ENCODE measurements at places on chromosomes 13 and 19.

- DNase-seq, result no peak
Observed at GRCh38 chr19:16153582-16154336, 10.3 kb downstream of the HSH2D start.

GRCh38 chr13:52736891-52737290 is 2.7 kb downstream of the CNMD start:
- DNase-seq, result no peak

DNA sequence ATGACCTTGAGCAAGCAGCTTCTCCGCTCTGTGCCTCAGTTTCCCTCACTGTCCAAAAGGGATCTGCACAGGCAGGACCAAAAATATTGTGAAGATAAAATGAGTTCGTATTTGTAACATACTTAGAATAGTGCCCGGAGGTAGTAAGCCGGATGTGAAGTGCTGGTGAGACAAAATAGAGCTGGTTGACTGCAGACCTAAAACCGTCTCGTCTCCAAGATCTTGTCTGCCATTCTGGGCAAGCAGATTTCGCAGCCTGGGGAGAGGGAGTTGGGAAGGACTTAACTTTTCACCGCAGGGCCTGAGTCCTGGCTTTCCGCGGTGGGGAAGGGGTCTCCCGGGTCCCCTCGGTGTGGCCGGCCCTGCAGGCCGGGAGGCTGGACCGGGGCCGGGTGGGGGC is 8.2 kb upstream of the BBC3 start:
- no peak for DNase-seq

GRCh38 chr19:29666578-29667386 is 1.5 kb downstream of the PLEKHF1 start:
- DNase-seq, result no peak

DNA sequence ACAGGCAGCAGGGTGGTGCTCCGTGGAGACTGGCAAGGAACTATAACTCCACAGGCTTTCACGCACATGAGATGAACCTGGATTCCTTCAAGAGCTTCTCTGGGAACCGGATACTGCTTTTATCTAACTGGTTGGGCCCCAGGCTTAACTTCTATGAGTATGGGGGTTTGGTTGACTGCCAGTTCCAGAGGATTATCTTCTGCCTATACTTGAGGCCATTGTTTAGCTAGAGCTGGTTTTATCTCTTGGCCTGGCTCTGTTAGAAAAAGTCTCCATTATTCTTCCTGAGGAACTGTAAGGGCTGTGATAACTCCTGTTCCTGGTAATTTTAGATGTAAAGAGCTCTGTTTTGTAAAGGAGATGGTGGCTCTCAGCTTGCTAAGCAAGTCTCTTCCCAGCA is 40.9 kb downstream of the ZNF846 start:
- no peak for DNase-seq

GRCh38 chr13:71772361-71772760 is 94.6 kb downstream of the DACH1 start:
- DNase-seq, result no peak

- no peak for DNase-seq
Observed at GRCh38 chr19:6236310-6237291, 43.2 kb downstream of the MLLT1 start.

GRCh38 chr19:19111967-19112580 is 26.2 kb downstream of the TMEM161A start:
- no peak for DNase-seq

- no peak for DNase-seq
Observed at GRCh38 chr19:27964185-27964584, 1248.8 kb downstream of the UQCRFS1 start.

DNA sequence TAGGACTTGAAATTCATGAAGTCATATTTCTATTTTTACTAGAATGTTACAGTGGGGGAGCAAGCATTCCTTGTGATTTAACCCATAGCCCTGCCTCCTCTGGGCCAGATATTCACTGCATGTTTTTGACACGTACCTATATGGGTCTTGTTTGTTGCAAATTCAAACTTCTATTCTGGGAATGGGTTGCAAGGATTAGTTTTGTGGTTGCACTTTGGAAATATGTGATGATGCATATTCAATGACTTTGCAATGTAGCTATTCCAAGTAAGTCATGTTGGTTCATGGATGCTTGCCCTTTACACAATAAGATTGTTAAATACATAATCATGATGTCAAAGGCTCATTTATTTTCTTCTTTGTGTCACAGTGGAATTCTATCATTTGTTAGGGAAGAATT is 440.8 kb downstream of the TDRD3 start:
- DNase-seq, result no peak

DNA sequence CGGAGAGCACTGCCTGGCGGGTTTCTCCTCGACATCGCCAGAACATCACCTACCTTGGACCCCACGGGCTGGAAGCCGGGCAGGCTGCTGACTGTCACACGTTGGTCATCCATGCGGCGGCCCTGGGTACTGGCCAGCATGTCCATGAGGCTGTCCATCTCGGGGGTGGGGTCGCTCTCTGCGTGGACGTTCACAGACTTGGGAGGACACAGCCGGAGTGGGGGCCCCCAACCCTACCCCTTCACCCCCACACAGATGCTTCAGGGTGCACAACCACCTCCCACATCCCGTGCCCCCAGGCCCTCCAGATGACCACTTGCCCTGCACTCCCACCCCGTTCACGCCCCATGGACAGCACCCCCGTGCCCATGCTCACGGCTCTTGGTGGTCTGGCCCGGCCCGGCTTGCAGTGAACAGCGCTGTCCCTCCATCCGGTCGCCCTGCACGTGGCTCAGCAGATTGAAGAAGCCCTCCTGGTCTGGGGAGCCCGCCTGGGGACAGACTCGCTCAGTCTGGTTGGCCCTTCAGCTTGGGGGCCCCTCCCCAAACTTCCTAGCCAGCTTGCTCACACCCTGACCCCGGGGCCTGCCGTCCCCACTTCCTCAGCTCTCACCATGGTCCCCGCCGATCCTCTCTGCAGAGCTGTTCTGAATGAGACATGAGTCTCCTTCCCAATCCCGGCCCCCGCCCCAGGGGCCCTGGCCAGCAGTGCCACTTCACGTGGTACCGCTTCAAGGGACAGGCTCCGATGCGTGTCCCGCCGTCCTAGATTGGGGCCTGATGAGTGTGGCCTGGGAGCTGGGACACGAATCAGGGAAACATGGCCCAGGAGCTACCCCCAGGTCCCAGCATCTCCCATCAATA is 947 bp downstream of the PCP2 start:
- no peak for DNase-seq

DNA sequence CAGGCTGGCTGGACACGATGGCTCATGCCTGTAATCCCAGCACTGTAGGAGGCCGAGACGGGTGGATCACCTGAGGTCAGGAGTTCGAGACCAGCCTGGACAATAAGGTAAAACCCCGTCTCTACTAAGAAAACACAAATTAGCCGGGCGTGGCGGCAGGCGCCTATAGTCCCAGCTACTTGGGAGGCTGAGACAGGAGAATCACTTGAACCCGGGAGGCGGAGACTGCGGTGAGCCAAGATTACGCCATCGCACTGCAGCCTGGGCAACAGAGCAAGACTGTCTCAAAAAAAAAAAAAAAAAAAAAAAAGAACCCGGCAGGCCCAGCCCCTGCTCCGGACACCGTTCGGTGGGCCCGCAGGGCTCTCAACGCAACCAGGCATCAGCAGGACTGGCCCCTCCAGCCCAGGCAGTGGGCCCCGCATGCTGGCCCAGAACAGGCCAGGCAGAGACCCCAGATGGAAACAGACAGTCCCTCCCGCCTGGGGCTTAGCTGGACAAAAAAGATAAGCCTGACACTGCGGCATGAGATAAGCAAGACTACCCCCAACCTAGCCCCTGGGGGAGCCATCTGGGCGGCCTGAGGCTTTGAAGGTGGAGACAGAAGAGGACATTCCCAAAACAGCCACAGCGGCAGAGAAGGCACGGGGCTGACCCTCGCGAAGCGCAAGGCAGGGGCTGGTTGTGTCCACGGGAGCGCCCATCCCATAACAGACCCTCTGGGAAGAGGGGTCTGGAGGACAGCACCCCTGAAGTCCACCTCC is 11.6 kb downstream of the REXO1 start:
- DNase-seq, result no peak

DNA sequence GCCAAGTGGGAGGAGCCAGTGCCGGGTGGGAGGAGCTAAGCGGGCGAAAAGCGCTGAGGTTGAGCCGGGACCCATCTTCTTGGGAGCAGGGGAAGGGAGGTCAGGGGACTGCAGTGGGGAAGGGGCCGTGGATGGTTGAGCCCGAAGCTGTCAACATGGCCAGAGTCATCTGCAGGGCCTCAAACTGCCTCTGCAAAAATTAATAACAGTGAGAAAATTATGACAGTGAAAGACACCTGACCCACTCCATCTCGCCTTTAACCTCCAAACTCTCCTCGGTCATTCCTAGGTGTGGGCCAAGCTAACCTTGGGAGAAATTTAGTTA is 30.1 kb downstream of the ZNF557 start:
- no peak for DNase-seq

- no peak for DNase-seq
Observed at GRCh38 chr13:113407531-113408393, 43.8 kb upstream of the GRTP1 start.

DNA sequence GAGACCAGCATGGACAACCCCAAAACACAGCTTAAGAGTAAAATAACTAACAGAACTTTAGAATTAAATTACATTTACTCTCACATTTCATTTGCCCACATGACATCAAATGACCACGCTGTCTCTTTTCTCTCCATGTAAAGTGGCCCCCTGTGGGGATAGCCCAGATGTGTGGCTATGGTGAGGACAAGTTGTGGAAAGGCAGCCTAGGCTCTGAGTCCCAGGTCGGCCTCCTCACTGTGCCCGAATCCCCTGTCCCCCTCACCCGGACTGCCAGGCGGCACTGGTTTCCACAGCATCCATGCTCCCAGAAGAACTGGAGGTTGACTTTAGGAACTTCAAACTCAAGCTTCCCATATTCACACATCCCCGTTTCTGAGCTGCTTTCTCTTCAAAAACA is 111.8 kb upstream of the UQCRFS1 start:
- no peak for DNase-seq

GRCh38 chr19:58394821-58395219 is 636 bp upstream of the RNF225 start:
- DNase-seq, result no peak

DNA sequence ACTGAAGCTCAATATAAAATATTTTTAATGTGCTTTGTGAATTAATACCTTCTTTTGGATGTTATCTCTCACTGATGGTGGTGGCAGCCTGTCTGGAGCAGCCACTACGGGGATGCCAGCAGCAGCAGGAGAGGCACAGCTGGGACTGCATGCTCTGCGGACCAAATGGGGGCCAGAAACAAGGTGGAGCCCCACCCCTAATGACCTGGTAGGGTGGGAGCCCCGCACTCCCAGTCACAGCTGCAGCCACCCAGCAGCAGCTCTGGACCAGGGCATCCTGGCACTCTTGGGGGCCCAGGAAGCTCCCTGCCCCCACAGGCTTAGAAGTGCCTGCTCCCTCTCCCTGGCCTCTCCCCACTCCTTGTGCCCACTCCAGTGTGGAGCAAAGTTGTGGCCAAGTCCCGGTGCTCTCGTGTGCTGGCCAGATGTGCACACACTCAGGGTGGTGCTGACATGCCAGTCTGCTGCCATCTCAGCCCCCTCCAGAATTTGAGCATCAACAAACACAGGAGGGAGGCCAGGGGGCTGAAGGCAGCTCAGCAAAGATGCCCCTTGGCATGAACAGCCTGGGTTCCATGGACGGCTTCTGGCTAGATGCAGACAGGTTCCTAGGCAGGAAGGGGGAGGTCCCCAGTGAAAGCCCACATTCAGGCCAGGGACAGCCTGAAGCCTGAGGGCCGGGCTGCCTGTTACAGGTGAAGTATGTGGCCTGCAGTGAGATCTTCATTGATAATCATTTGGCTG is 696.7 kb upstream of the SLITRK5 start:
- DNase-seq, result no peak

- no peak for DNase-seq
Observed at GRCh38 chr13:93290503-93290902, 63.9 kb downstream of the GPC6 start.

DNA sequence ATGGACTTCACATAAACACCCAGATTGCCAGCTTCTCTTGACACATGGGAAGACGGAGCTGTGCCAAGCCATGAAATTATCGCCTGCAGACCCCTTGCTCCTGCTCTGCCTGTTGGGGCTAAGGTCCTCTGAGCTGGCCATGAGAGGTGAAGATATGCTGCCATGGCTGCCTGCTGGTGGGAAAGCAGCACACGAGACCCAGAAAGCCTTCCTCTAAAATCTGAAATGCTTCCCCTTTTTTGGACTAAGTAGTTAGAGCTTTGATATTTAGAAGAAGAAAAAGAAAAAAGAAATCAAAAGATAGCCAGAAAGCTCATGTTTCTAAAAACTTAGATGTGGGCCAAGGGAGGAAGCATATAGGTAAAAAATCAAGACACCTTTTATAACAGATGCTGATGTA is 11.2 kb downstream of the WDFY2 start:
- no peak for DNase-seq

DNA sequence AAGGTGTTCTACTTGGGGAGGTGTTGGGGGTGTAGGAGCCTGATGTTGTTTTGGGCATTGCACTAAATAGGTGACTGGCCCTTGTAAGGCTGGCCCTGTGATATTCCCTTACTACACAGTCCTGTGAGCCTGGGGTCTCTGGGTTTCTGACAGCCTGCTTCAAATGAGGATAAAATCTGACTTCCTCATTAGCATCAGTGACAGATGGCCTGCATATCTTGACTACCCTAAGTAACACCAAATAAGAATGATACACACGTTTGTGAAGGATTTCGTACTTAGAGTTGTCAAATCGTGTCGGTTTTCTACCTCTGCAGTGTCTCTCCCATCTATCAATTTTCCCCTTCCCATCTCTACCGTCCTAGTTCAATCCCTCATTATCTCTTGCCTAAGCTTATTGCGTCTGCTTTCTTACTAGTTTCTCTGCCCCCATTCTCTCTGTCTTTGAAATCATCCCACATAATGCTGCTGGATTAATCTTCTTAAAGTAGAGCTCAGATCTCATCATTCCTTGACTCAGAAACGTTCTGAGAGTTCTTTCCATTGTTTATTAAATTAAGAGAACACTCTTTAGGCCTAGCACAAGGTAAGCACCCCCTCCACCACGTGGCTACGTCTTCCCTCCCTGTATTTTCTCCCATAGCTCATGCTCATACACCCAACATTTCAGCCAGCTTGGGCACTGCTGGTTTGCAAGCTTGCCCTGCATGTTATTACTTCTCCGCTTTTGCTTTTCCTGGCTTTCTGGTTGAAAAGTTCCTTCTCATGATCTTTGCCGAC is 26.2 kb upstream of the CNMD start:
- DNase-seq, result no peak
